ENCODE measurements at places on chromosomes 2 and 18.

- DNase-seq = peak; percentile 51
Measured at GRCh38 chr2:23541503-23542229, 156.7 kb downstream of the KLHL29 start.

DNA sequence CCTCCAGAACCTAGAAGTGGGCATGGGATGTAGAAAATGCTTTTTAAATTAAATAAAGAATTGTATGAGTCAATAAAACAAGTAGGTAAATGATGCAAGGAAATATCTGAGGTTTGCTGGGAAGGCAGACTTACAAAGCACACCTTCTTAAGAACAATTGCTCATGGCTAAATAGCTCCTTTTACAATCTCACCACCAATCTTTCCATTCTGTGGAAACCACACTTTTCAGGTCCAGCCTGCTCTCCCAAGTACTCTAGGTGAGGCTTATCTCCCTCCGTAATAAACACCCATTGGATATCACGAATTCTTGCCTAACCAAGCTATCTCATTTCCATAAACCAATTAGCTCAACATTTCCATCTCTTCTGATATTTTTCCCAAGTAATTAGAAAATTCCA lies 91.5 kb upstream of the SLC8A1 start:
- no peak for DNase-seq

DNA sequence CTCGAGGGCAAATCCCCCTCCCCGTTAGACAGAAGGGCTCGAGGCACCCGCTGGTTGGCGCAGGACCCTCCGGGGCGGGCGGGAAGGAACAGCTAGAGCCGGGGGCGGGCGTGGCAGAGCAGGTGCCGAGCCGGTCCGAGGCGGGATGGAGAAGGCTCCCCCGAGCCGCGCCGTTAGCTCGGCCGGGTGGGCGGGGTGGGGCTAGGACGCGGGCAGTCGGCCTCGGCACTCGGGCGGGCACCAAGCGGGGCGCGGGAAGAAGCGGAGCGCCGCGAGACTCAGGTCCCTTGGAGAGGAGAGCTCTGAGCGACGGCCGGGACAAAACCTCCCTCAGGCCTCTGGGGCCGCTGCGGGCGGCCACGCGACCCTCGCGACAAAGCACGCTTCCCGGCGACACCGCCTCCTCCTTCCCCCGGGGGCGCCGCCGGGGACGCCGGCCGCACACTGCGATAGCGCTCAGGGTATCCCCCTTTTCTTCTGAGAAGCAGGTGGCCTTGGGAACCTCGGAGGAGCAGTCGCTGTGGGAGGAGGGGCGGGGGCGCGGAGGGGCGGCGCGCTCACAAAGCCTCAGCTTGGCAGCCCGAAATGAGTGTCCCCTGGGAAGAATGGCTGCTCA lies 721 bp downstream of the FHOD3 start:
- no peak for DNase-seq

DNA sequence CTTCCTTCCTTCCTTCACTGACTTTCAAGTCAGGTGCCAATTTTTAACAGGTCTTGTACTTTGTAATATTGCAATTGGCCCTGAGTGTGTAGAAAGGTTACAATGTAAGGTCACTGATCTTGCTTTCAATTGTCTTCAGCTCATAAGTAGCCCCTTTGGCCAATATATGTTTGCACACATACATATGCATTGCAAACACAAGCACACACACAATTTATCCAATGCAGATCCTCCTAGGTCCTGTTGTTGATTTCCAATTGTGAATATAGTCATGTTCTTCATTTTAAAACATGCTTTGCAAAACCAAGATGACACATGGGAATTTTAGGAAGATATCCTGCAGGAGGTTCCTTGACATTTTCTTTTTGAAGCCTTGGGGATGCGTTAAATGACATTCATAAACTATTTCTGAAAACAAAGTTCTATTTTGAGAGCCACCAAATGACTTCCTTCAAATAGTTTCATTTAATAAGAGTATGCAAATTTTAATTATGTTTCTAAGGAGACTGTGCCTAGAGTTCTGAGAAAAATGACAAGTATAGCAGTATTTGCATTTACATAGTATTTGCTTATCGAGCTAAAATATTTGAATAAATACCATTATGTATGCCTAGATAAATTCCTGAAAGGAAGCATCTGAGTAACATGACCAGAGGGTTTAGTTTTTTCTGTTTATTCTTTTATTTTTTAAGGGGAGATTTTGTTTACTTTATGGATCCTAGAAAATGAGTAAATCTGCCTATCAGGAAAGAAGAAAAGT lies 117.1 kb upstream of the TMEFF2 start:
- no peak for DNase-seq

DNA sequence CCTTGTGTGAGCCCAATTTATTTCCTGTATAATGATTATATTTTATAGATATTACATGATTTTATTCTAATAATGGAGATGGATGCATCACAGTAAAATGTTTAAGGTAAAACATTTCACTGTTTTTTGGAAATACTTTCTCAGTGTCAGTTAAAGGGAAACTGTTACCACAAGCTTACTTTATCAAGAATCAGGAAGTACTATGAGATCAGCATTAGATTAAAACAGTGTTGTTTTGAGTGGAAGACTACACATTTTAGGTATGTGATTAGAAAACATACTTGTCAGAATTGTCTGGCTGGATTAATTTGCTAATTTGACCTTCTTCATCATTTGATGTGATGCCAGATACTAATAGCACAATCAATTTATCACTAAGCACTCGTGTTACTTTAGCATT lies at the start of gene HRH4:
TSS of gene HRH4 (plus strand) at position 250 of the 400 bp plus-strand sequence. CDS start at position 342, 92 bp downstream.
- DNase-seq = no peak

- DNase-seq = no peak
Measured at GRCh38 chr18:2396162-2396505, 175.2 kb downstream of the METTL4 start.

GRCh38 chr18:11661430-11661829 lies 27.6 kb upstream of the GNAL start:
- no peak for DNase-seq

- DNase-seq = no peak
Measured at GRCh38 chr2:188378371-188378950, 86.8 kb downstream of the GULP1 start.

DNA sequence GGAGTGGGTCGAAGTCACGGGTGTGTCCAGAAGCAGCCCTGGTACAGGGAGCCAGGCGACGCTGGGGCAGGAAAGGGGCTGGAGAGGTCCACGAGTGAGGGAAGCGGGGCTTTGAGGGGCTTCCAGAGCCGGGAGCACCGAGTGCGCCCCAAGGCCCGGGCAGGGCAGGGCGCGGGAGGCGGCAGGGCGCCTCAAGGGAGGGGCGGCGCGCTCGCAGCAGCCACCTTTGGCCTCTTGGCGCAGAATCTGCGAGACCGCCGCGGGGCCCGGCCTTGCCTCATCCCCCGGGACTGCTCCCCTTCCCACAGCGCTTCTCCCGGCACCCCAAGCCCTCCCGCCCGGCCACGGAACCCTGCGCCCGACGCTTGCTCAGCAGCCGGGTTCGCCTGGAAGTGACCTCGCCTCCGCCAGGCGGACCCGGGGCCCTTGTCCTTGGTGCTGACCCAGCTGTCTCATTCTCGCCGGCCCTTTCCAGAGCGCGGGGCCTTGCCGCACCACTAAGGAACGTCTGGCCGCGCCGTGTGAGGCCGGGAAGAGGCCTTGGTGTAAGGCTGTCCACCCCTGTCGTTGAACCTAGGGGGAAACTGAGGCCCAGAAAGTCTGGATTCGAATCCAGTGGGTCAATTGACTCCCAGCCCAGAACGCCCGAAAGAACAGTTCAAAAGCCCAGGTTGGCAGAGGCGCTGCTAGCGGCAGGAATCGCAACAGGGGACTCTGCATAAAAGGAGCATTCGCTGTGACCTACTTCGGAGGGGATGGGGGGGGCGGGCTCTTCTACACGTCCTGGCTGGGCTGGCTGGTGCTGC lies 584 bp upstream of the DNER start:
- peak; percentile 40 for DNase-seq

DNA sequence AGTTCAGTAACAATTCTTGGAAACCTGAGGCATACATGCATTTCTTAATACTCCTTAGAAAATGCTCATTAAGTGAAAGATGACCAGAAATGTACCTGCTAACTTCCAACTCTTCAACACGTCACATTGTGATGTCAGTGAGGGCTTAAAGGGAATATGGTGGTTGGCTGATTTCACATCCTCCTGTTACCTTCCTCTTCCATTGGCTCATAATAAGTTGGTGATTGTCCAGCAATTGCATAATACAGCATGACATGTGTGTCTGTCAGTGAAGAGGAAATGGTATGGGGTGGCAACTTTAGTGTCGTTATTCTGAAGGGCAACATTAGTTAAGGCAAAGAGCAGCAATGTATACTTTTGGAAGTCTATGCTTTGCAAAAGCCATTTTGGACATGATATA lies 26.0 kb downstream of the PLEK start:
- DNase-seq = peak; percentile 18

Data from umbilical cord (tissue), 2 donors.